ENCODE measurements at places on chromosomes 4 and X.

- ATAC-seq, result no peak
Observed at GRCh38 chrX:117063224-117063623, 600.4 kb upstream of the CT83 start.

DNA sequence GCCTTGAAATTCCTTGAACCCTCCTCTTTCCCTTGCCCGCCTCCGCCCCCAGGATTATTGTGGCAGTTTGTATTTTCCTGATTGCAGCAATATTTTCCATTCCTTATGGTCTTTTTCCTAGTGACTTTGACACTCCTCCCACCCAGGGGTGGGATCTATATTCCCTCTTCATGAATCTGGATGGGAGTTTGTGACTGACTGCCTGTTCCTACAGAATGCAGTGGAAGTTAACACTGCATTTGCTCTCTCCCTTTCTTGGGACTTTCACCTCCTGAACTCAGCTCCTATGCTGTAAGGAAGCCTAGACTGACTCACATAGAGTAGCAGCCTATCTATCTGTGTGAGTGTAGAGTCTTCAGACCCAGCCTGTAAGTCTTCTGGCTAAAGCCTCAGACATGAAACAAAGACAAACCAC, 2.2 kb downstream of the FUNDC2 start:
- no peak for ATAC-seq

DNA sequence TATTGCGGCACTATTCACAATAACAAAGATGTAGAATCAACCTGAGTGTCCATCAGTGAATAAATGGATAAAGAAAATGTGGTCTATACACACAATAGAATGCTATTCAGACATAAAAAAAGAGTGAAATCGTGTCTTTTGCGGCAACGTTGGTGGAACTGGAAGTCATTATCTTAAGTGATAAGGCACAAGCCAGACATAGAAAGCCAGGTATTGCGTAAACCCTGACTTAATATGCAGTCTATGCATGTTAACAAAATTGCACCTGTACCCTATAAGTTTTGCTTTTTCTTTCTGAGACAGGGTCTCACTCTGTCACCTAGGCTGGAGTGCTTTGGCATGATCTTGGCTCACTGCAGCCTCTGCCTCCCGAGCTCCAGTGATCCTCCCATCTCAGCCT, 28.6 kb downstream of the KIAA0232 start:
- ATAC-seq, result no peak

GRCh38 chrX:23578079-23578478, 89.2 kb upstream of the PRDX4 start:
- no peak for ATAC-seq

- peak; percentile 84 for ATAC-seq
Observed at GRCh38 chr4:7335344-7336066, 99.2 kb downstream of the PSAPL1 start.

- ATAC-seq, result peak; percentile 36
Observed at GRCh38 chr4:152464030-152464823, 71.7 kb downstream of the FBXW7 start.

- ATAC-seq, result no peak
Observed at GRCh38 chr4:54423066-54423465, 194.0 kb downstream of the PDGFRA start.

DNA sequence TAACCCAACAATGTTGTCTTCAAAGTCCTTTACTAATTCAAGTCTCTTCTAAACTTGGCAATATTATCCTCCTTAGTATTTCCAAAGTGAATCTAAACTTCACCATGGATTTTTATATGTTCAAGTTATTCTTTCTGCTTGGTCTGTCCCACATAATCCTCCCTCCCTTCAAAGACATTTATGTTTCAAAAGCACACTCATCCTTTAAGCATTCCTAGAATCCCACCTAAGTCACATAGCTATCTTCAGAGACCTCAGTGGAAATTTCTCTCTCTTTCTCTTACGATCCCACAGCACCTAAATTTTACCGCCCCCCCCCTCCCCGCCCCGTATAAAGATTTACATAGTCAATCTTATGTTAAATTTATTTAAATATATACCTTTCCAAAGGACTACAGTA, 314.9 kb upstream of the GRIA3 start:
- ATAC-seq, result no peak

- no peak for ATAC-seq
Observed at GRCh38 chr4:177308847-177309521, 690 bp upstream of the NEIL3 start.

GRCh38 chr4:121408-122084, 2.8 kb upstream of the ZNF718 start:
- ATAC-seq, result no peak

DNA sequence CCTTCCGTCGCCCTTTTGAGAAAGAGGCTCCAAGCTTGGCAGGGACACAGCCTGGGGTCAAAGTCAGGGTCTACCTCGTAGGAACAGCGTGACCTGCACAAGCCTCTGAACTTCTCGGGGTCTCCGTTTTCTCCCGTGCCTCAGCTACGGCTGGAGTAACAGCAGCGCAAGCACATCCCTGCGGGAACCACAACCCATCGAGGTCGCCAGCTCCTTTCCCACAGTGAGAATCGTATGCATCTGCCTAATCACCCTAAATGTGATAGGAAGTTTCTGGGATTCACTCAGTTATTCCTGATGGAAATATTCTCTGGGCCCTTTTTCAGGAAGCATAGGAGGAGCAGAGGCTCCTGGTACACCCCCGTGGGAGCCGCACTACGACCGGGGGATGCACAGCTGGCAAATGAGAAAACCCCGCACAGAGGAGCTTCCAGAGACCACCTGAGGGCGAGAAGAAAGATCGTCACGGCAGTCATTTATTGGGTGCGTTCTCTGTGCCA, 24.7 kb downstream of the PPP2R2C start:
- no peak for ATAC-seq

DNA sequence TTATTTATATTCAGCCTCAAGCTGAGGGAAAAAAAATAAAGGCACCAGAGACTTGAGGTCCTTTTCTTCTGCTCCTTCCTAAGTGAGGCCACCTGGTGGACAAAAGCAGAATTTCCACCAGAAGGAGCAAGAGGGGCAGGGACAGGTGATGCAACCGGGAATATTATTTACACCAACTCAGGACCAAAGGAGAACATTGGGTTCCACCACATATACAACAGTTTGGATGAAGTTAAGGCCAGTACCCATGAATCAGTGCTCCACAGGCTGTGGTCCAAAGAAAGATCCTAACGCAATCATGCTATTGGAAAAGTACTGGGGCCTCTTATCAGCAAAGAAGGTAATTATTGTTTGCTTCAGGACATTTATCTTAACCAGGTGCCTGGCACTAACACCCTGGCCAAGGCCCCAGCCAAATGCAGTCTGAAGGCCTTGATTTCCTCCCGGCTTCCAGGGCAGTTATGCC, 57.4 kb downstream of the TSC22D3 start:
- no peak for ATAC-seq

DNA sequence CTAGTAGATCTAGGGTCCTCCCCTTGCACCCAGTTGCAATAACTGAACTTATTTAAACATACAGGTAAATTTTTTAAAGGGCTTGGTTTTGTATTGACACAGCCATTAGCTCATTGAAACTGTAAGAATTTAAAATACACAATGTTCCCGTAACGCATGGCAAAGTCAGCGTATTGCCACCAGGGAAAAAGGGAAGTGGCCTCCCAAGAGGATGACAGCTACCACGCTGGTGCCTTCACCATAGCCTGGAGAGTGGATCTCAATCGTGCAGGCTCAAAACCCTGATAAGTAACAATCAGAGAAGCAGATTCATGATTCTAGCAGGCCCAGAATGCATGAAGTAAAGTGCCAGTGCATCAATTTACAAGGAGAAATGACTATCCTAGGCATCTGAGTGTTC, 49.4 kb upstream of the RELL1 start:
- ATAC-seq, result no peak

- peak; percentile 66 for ATAC-seq
Observed at GRCh38 chr4:22625311-22625710, 67.4 kb upstream of the GBA3 start.

GRCh38 chr4:69995526-69996016, at the start of gene STATH:
Gene STATH, plus strand, starts transcription at chr4:69995966. Its CDS starts 2,472 bp downstream, at chr4:69998438.
- ATAC-seq, result no peak

DNA sequence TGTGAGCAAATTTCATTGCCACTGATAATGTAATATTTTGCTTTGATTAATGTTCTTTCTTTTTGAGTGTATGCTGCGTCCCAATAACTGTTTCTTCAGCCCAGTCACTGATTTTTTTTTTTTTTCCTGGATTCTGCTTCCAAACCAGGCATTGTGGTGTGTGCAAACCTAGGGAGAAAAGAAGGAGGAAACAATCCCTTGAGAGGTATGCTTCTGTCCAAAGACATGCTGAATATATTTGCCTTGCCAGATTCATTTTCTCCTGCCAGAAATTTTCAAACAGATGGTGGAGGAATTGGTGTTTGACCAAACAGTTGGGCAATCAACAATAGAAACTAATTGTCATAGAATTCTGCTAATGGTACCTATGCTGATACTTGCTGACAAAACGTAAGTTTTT, 753.6 kb downstream of the RPA4 start:
- ATAC-seq, result no peak

DNA sequence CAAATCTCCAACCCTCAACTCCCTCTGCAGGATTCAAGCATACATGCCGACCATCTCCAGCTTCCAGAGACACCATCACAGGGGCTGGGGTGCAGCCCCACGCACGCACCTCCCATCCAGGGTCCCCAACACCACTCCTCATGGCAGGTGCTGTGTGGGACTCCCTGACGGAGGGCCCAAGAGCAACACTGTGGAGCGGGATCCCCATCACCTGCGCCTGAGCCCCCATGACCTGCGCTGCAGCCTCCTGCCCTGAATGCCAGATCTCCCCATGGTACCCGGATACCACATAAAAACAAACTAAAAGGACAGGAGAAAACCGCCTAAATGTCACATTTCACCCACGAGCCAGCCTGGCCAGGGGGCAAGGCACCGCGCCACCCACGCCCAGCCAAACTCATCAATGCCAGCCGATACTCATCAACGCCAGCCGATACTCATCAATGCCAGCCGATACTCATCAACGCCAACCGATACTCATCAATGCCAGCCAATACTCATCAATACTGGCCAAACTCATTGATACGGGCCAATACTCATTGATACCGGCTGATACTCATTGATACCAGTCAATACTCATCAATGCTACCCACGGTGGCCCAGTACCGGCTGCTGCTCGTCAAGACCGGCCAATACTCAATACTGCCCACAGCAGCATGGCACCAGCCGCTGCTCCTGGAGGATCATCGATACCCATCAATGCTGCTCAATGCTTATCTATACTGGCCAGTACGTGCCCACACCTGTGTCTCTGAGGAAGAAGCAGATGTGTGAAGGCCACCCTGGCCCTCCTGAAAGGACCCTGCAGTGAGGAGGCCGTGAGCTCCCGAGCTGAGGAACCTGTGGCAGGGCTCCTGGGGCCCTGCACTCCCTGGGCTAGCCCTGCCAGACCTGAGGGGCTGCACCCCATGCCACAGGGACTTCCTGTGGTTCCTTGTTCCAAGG, 6.2 kb downstream of the CTBP1 start:
- ATAC-seq, result no peak

GRCh38 chrX:80816051-80816450, 6.4 kb upstream of the BRWD3 start:
- no peak for ATAC-seq

GRCh38 chr4:159272273-159273140, 169.6 kb downstream of the RAPGEF2 start:
- peak; percentile 24 for ATAC-seq

DNA sequence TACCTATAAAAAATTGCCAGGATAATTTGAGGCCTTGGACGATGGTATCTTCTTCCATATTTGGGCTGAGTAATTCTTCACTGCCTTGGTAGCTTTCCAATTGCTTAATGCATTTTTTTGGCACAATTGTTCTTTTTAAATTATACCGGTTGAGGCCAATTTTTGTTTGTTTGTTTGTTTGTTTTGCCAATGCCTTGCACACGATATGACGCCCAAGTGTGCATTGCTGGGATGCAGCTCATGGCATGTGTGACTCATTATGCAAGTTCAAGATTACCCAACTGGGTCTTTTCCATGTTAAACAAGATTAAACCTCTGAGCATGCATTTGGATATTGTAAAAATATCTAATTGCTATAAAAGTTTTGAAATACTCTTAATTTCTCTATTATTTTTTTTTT, 71.1 kb upstream of the KCNIP4 start:
- no peak for ATAC-seq

GRCh38 chrX:106959901-106960300, 39.7 kb downstream of the CLDN2 start:
- no peak for ATAC-seq
